ENCODE measurements at places on chromosomes 7 and 10. TPM values are rescaled to one million over a fixed set of nuclear protein-coding genes. Genes with fewer than 3 reads are reported as not detected.

- no peak for DNase-seq
Measured at GRCh38 chr10:6314620-6315205, 112.0 kb downstream of the PFKFB3 start.

The ZDHHC4 gene
- total RNA-seq: 29.3 TPM

DNA sequence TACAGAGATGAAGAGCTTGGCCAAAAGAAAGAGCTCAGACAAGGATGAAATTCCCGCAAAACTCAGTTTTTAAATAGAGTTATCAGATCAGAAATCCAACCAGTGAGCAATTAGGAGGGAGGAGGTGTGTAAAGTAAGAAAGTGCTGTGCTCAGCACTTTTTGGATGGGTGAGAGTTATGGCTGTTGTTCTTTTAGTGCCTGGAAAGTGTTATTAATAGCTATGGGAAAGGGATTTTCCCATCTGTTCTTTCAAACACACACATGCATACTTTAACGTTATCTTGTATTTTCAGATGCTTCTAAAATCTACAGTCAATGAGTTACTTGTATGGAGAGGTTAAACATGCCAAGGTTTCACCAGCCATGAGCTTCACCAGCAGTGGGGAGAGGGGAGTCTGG, 107.3 kb upstream of the TMEM72 start:
- DNase-seq: no peak

The TMEM248 gene
- total RNA-seq: 80.0 TPM

The CYTH3 gene
- 1.9 TPM for total RNA-seq

The FAM237B gene
- not detected for total RNA-seq

DNA sequence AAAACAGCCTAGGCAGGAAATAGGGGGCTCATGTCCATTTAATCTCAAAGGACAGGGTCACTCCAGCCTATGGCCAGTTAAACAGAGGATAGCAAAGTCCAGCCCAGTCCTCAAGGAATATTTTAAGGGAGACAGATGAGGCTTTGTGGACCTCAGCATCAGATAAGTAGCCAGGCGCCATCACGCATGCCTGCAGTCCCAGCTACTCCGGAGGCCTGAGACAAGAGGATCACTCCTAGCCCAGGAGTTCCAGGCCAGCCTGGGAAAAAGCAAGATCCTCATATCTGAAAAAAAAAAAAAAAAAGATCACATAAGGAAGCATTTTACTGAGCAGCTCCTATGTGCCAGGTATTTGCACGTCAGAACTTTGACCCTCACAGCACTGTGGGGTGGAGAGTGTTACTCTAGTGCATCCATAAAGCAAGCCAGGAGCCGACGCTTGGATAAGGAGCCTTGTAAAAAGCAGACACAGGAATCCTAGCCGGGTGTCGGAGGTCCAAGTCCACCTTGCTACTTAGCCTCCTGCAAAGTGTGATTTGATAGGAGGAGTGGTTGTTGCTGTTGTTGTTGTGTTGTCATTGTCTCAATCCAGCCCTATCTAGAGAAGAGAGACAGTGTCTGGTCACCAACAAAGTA, 61.8 kb upstream of the DOCK1 start:
- DNase-seq: no peak

The ADRA2A gene
- not detected for total RNA-seq

GRCh38 chr10:30454744-30455510, 20.9 kb downstream of the MAP3K8 start:
- no peak for DNase-seq

GRCh38 chr10:57367412-57367811, 900.3 kb downstream of the IPMK start:
- no peak for DNase-seq

DNA sequence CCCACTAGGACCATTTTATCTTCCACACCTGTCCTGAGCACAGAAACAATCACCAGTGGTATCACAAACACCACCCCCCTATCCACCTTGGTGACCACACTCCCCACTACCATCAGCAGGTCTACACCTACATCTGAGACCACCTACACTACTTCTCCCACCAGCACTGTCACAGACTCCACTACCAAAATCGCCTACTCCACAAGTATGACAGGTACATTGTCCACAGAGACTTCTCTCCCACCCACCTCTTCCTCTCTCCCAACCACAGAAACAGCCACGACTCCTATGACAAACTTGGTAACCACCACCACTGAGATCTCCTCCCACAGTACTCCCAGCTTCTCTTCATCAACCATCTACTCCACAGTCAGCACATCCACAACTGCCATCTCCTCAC, 3.3 kb downstream of the MUC3A start:
- DNase-seq: no peak

The SPDYE16 gene
- 0.18 TPM for total RNA-seq
